ENCODE measurements at places on chromosomes 12 and 14. TPM values are rescaled to one million over a fixed set of nuclear protein-coding genes. Genes with fewer than 3 reads are reported as not detected.
A peak's percentile ranks its signal among the peaks of the same experiment; 100 is the strongest.

Gene TMEM30B
- 15.8 TPM for total RNA-seq

- no peak overlapping the region for H3K27ac ChIP-seq
- no peak for DNase-seq
- H3K27me3 ChIP-seq, result no peaks in the 10 kb centered on the region
- H3K36me3 ChIP-seq, result no peaks in the 10 kb centered on the region
- peaks cover 6% of the 10 kb centered on the region for H3K4me1 ChIP-seq
- H3K4me3 ChIP-seq, result no peak overlapping the region
These were observed 6.7 kb upstream of the EML1 start for GRCh38 chr14:99786511-99786989.

GRCh38 chr12:97716356-97716755 is 253.8 kb downstream of the RMST start:
- peaks cover 6% of the 10 kb centered on the region for H3K4me1 ChIP-seq
- no peak overlapping the region for H3K27ac ChIP-seq
- H3K4me3 ChIP-seq, result no peak overlapping the region
- no peaks in the 10 kb centered on the region for H3K36me3 ChIP-seq

GRCh38 chr12:3420693-3421092 is 70.3 kb upstream of the PRMT8 start:
- no peak overlapping the region for H3K4me3 ChIP-seq
- H3K4me1 ChIP-seq, result no peaks in the 10 kb centered on the region
- no peak for DNase-seq

Gene CHGA
- 61.3 TPM for total RNA-seq

Gene MGST1
- 256 TPM for total RNA-seq

- no peak overlapping the region for H3K4me3 ChIP-seq
- no peaks in the 10 kb centered on the region for H3K4me1 ChIP-seq
- peaks cover 15% of the 10 kb centered on the region for H3K27me3 ChIP-seq
- DNase-seq, result no peak
These were observed 282.7 kb upstream of the SFSWAP start for GRCh38 chr12:131428091-131428685.

GRCh38 chr12:106010741-106011140 is 128.0 kb downstream of the NUAK1 start:
- H3K27me3 ChIP-seq, result peaks cover 13% of the 10 kb centered on the region
- no peaks in the 10 kb centered on the region for H3K36me3 ChIP-seq
- H3K4me1 ChIP-seq, result no peaks in the 10 kb centered on the region
- DNase-seq, result no peak
- H3K27ac ChIP-seq, result no peak overlapping the region

Gene FOXN4
- total RNA-seq, result not detected

Gene OVCH1
- total RNA-seq, result 0.53 TPM

Gene TAS2R20
- total RNA-seq, result 6.3 TPM

- H3K4me1 ChIP-seq, result no peaks in the 10 kb centered on the region
- H3K27me3 ChIP-seq, result peaks cover 20% of the 10 kb centered on the region
- no peaks in the 10 kb centered on the region for H3K36me3 ChIP-seq
- no peak overlapping the region for H3K4me3 ChIP-seq
- DNase-seq, result no peak
These were observed 1053.8 kb downstream of the BCL11B start for GRCh38 chr14:98218218-98218617.

DNA sequence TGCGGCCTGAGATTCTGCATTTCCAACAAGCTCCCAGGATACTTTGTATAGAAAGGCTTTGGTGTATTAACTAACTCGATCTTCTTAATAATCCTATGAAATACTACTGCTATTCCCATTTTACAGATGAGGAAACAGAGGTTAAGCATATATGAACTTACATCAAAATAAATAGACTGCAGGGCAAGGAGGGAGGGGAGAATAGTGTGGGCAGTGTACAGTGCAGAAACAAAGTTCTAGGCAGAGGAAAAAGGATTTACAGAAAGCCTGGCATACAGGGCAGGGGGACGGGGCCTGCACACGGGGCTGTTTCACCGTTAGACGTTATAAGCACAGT is 19.0 kb downstream of the NINJ2 start:
- H3K27ac ChIP-seq, result no peak overlapping the region
- no peak overlapping the region for H3K4me3 ChIP-seq
- H3K4me1 ChIP-seq, result peaks cover 27% of the 10 kb centered on the region
- H3K27me3 ChIP-seq, result no peaks in the 10 kb centered on the region

DNA sequence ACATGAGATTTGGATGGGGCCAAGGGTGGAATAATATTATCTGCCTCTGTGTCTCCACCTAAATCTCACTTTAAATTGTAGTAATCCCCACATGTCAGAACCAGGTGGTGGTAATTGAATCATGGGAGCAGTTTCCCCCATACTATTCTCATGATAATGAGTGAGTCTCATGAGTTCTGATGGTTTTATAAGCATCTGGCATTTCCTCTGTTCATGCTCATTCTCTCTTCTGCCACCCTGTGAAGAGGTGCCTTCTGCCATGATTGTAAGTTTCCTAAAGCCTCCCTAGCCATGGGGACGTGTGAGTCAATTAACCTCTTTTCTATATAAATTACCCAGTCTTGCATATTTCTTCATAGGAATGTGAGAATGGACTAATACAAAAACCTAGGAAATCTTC is 29.9 kb downstream of the TSPAN19 start:
- H3K27me3 ChIP-seq, result no peaks in the 10 kb centered on the region
- no peak overlapping the region for H3K4me3 ChIP-seq
- H3K27ac ChIP-seq, result no peak overlapping the region
- no peaks in the 10 kb centered on the region for H3K4me1 ChIP-seq

- no peak overlapping the region for H3K4me3 ChIP-seq
- H3K36me3 ChIP-seq, result no peaks in the 10 kb centered on the region
- no peaks in the 10 kb centered on the region for H3K27me3 ChIP-seq
- no peak overlapping the region for H3K27ac ChIP-seq
These were observed 70.0 kb upstream of the DICER1 start for GRCh38 chr14:95227279-95227860.

Gene POTEM
- not detected for total RNA-seq

- H3K27me3 ChIP-seq, result no peaks in the 10 kb centered on the region
- no peak overlapping the region for H3K27ac ChIP-seq
- H3K4me1 ChIP-seq, result no peaks in the 10 kb centered on the region
- DNase-seq, result no peak
- H3K36me3 ChIP-seq, result no peaks in the 10 kb centered on the region
- H3K4me3 ChIP-seq, result no peak overlapping the region
These were observed 163.1 kb downstream of the GCH1 start for GRCh38 chr14:54739514-54739913.

DNA sequence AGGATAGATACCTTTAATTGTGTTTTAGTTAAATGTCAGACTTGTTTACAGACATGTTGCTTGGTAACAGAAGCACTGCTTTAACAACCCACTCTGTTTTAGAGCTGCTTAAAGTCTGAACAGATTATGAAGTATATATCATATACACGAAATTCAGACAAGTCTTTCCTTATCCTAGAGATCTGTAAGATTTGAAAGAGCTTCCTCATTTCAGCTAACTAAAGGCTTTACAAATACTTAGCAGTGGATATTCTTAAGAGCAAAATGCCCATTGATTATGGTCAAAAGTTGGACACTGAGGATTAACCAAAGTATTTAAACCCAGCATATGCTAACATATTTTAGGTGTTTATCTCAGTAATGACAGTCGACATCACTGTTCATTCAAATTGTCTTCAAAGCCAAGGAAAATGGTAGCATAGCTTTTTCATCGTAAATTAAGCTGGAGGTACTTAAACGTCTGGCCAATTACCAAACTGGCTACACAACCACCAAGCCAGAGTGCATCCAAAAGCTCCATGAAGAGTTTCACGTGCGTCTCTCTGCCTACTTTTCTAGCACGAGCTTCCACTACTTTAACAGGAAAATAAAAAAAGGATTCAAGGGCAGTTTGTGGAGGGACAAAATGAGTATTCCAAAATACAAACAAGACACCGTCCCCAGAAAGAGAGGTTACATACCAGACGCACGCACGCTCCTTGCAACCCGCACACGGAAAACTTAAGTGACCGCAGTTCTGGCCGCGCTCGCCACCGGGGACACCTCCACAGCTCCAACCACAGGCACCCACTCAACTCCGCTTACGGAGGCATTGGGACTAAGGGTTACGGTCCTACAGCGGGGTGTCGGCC is 565 bp downstream of the CEP83 start:
- peak; percentile 15 for DNase-seq
- H3K4me3 ChIP-seq, result peak overlapping the region; percentile 43
- peak overlapping the region; percentile 91 for H3K27ac ChIP-seq
- peaks cover 6% of the 10 kb centered on the region for H3K4me1 ChIP-seq

DNA sequence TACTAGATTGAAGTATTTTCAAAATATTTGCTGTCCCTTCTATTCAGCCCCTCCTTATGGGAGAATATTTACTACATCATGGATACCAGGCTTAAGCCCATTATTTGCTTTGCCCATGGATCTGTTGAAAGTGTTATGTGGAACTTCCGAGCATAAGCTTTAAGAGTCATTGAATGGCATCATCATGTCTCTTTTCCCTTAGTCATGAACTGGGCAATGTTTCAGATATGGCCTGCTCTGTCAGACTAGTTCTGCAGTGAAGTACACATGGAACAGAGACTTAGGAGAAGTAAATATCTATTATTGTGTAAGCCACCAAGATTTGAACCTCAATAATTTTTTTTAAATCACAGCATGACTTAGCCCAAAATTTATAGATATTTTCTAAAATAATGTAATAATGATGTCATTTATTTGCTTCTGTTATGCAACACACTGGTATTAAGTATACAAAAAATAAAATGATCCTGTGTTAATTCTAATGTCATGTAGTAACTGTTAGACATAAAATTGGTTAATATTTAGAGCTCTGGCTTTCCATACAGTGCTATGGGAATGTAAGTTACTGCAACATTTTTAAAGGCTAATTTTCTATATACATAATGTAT is 1097.3 kb downstream of the SLC16A7 start:
- no peaks in the 10 kb centered on the region for H3K36me3 ChIP-seq
- DNase-seq, result no peak
- H3K27ac ChIP-seq, result no peak overlapping the region
- H3K4me3 ChIP-seq, result no peak overlapping the region

GRCh38 chr12:28787151-28787550 is 361.9 kb upstream of the FAR2 start:
- no peak overlapping the region for H3K27ac ChIP-seq
- no peak for DNase-seq
- H3K36me3 ChIP-seq, result no peaks in the 10 kb centered on the region
- H3K4me1 ChIP-seq, result no peaks in the 10 kb centered on the region
- H3K27me3 ChIP-seq, result no peaks in the 10 kb centered on the region

DNA sequence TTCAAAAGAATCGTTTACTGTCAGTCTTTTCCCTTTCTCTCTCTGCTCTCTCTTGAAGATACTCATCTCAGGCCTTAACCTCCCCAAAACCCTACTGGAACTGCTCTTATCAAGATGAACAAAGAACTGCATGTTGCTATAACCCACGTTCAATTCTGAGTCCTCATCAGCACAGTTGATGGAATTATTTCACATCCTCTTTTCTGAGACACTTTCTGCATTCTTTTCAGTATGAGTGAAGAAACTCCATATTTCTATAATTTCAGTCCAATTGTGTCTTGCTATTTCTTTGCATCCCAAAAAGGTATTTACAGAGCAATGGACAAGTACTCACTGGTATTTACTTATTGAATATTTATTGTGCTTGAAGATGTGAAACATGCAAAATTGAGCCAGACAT is 160.1 kb upstream of the CPNE8 start:
- no peaks in the 10 kb centered on the region for H3K27me3 ChIP-seq
- no peaks in the 10 kb centered on the region for H3K36me3 ChIP-seq
- no peaks in the 10 kb centered on the region for H3K4me1 ChIP-seq
- no peak overlapping the region for H3K4me3 ChIP-seq

Gene KRT6C
- 0.32 TPM for total RNA-seq

- no peak overlapping the region for H3K27ac ChIP-seq
- no peak for DNase-seq
These were observed 290.5 kb downstream of the TMEM132D start for GRCh38 chr12:129613314-129613713.

DNA sequence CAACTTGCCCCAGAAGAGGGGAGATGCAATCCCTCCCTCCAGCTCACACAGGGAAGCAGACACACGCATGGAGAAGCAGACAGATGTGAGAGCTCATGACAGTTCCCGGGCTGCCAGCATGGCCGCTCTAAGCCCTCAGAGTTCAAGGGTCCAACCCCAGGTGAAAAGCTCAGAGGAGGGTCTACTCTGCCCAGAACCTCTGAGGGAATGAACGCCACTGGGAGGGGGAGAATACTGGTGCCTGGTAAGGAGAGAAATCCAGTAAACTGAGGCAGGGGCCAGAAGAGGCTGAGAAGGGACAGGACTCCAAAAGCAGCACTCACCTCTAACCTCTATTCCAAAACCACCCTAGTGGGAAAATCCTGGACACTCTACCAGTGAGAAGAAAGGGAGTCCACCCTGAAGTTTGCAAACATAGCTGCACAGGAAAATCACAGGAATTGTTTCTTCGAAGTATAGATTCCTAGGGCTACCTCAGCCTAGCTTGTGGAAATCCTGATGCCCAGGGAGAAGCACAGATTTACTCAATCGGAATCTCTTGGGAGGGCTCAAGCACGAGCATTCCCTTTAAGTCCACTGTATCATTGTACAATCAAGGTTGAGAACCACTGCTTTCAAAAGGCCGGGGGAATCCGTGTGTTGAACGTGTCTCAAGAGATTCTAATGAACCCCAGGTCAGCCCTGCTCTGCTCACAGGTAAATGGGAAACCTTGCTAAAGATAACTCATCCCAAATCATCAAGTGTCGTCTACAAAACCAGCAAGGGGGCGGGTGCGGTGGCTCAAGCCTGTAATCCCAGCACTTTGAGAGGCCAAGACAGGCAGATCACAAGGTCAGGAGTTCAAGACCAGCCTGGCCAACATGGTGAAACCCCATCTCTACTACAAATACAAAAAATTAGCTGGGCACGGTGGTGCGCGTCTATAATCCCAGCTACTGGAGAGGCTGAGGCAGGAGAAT is 34.3 kb upstream of the PLEKHG6 start:
- H3K36me3 ChIP-seq, result no peaks in the 10 kb centered on the region
- peaks cover 34% of the 10 kb centered on the region for H3K4me1 ChIP-seq
- no peak for DNase-seq

GRCh38 chr12:55729819-55730818 is 1.3 kb upstream of the CD63 start:
- H3K27me3 ChIP-seq, result no peaks in the 10 kb centered on the region
- DNase-seq, result peak; percentile 58
- peaks cover 22% of the 10 kb centered on the region for H3K4me1 ChIP-seq

Gene TBX5
- total RNA-seq, result 12.3 TPM

Gene FAM234B
- total RNA-seq, result 4.0 TPM

GRCh38 chr12:85856966-85857365 is 17.1 kb upstream of the NTS start:
- H3K27me3 ChIP-seq, result no peaks in the 10 kb centered on the region
- no peak for DNase-seq
- H3K4me3 ChIP-seq, result no peak overlapping the region
- H3K27ac ChIP-seq, result no peak overlapping the region
- no peaks in the 10 kb centered on the region for H3K4me1 ChIP-seq

DNA sequence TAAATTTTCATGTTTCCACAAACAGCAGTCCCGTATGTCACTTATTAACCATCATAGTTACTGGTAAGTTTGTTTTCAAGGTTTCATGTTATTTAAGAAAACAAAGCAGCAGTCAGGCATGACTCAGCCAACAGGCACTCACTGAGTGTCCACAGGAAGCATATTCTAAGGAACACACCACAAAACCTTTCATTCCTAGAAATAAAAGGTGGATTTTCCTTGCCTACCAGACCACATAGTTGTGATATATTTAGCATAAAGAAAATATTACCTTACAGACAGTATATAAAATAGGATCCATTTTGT is 143.3 kb upstream of the AVPR1A start:
- no peaks in the 10 kb centered on the region for H3K36me3 ChIP-seq
- H3K27me3 ChIP-seq, result no peaks in the 10 kb centered on the region
- peaks cover 24% of the 10 kb centered on the region for H3K4me1 ChIP-seq
- no peak overlapping the region for H3K4me3 ChIP-seq

GRCh38 chr12:5442251-5443006 is 10.5 kb downstream of the NTF3 start:
- peaks cover 4% of the 10 kb centered on the region for H3K4me1 ChIP-seq
- H3K4me3 ChIP-seq, result no peak overlapping the region
- no peak overlapping the region for H3K27ac ChIP-seq
- H3K36me3 ChIP-seq, result no peaks in the 10 kb centered on the region
- H3K27me3 ChIP-seq, result no peaks in the 10 kb centered on the region
